Vagina (tissue), 2 donors: ENCODE measurements at places on chromosomes 16 and 17.
A peak's percentile ranks its signal among the peaks of the same experiment; 100 is the strongest.

DNA sequence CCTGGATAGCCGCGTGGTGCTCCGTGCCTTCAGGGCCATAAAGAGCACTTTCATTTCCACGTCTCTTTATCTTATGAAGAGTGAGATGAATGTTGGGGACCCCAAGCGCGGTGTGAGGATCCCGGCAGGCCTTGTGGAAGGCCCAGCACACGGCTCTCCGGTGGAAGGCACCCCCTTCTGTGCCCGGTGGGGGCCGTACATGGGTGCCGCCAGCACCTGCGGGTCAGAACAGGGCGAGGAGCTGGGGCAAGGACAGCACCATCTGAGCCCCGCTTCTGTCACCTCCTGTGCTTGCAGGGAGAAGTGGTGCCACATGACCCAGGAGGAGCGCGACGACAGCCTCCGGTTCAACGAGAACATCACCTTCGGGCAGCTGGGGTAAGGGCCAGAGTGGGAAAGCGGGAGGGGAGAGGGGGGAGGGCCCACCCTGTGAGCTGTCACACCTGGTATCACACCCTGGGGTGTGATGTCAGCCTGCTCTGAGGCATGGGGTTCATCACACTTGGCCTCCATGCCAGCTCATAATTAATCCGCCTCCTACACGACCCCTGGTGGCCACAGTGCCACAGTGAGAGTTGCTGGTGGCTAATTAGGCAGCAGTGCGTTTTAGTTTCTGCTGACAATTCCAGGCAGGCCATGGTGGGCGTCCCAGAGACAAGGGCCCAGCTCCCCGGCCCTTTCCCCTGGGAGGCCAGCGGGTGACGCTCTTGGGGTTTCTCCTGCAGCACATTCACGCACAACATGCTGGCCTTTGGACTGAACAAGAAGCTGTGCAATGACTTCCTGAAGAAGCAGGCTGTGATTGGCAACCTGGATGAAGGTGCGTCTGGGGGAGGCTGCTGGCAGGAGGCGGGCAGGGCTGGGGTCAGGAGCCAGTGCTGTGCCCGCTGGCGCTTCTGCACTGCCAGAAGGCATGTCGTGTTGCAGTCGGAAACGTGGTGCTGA lies 25.7 kb downstream of the CIBAR2 start:
- no peak for DNase-seq

GRCh38 chr16:1159973-1160772 lies 7.3 kb downstream of the CACNA1H start:
- no peak for DNase-seq

- no peak for DNase-seq
These were observed 7.9 kb downstream of the USP7 start for GRCh38 chr16:8955828-8956227.

DNA sequence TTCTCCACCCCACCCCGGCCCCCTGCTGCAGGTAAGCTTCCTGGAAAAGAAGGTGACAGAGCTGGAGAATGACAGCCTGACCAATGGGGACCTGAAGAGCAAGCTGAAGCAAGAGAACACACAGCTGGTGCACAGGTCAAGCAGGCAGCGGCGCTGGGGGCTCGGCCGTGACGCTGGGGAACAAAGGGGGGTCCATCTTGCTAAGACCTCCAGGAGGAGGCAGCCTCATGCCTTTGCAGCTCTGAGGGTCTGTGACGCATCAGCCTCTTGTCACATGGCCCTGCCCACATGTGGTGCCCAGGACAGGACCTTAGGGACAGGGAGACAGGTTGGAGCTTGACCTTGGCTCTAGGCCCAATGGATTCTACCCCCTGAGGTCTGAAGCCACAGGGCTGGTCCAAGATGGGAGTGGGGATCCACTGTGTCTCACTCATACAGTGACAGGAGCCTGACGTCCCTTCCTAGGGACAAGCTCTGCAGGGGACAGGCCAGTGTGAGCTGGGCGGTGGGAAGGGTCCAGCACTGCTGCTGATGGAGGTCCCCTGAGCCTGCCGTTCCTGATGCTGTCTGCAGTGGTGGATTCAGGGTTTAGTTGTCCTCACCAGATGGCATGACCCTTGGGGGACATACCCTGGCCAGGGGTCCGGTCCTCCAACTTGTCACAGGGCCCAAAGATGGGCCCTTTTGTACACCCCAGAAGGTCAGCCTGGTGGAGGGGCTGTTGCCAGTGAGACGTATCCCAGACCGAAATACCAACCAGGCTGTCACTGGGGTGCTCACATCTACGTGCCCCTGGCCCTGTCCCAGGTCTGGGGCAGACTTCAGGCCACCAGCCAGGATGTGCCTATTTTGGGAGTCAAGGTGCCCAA lies 132.6 kb downstream of the RAB11FIP4 start:
- no peak for DNase-seq

DNA sequence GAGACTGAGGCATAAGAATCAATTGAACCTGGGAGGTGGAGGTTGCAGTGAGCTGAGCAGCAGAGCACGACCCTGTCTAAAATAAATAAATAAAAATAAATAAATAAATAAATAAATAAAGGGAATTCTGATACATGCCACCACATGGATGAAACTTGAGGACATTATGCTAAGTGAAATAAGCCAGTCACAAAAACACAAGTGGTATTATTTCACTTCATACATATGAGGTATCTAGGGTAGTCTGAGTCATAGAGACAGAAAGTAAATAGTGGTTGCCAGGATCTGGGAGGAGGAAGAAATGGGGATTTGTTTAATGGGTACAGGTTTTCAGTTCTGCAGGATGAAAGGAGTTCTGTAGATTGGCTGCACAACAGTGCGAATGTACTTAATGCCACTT lies 16.3 kb downstream of the PIPOX start:
- DNase-seq = no peak

GRCh38 chr16:89910717-89911354 lies 7.8 kb upstream of the MC1R start:
- no peak for DNase-seq

DNA sequence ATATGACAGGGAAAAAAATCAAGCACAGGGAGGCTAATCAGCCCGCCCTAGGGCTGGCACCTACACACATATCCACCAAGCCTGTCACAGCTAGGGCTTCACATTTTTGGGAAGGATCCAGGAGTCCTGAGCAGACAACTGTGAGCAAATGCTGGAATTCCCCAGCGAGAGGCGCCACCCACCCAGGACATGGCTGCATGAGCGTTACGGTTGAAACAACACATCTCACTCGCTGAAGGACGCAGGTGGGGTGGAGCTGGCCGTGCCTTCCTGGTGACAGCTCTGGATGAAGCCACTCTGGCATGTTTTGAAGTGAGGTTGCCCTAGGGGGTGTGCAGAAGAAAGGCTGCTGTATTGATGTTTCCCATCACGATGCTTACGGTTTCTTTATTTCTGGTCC lies 315.1 kb upstream of the EEF2KMT start:
- DNase-seq = no peak

GRCh38 chr17:43812396-43813265 lies 20.3 kb downstream of the MPP3 start:
- peak; percentile 62 for DNase-seq

DNA sequence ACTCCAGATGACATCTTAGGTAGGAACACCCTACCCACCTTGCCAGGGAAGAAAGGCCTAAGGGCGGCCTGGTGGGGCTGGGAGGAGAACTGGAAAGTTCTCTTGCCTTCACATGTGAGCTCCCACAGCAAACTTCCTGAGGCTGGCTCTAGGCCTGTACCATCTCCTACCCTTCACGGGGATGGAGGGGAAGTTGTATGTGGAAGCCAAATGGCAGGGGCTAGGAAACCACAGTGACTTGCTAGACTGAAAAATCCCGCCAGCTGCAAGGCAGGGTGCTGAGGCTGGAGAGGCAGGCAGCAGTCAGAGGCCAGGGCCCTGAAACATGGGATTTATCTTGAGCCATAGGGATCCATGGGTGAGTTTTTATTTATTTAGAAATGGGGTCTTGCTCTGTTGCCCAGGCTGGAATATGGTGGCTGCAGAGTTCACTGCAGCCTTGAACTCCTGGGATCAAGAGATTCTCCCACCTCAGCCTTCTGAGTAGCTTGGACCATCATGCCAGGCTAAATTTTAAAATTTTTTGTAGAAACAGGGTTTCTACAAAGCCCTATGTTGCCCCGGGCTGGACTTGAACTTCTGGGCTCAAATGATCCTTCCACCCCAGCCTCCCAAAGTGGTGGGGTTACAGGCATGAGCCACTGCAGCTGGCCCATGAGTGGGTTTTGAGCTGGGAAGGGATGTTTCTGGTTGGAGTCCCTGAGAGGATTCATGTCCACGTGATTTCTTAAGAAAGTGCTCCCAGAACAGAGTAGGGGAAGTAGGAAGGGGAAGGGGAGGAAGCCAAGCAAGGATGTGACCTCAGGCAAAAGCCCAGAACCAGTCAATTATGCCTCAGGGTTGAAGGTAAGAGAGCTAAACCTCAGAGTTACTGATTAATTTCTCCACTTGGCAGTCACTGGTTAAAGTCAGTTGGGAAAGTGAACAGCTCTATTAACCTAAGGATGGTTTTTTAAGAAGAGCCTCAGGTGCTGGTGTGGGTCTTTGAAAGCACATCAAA lies 4.0 kb upstream of the KAT8 start:
- DNase-seq = no peak

DNA sequence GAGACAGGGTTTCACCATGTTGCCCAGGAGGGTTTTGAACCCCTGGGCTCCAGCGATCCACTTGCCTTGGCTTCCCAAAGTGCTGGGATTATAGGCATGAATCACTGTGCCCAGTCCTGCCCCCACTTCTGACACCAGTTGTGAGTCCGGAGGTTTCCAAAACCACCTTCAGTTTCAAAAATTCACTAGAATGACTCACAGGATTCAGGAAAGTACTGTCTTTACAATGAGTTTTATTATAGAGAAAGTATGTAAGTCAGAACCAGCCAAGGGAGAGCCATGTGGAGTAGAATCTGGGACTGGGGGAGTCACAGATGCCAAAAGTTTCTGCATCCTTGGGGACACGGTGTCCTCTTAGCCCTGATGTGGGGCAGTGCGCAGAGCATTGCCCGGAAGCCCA lies 55.1 kb downstream of the PLD6 start:
- DNase-seq = no peak

GRCh38 chr17:51088287-51088686 lies 32.4 kb downstream of the SPAG9 start:
- no peak for DNase-seq

GRCh38 chr16:1932050-1933028 lies 10.7 kb downstream of the MSRB1 start:
- no peak for DNase-seq

DNA sequence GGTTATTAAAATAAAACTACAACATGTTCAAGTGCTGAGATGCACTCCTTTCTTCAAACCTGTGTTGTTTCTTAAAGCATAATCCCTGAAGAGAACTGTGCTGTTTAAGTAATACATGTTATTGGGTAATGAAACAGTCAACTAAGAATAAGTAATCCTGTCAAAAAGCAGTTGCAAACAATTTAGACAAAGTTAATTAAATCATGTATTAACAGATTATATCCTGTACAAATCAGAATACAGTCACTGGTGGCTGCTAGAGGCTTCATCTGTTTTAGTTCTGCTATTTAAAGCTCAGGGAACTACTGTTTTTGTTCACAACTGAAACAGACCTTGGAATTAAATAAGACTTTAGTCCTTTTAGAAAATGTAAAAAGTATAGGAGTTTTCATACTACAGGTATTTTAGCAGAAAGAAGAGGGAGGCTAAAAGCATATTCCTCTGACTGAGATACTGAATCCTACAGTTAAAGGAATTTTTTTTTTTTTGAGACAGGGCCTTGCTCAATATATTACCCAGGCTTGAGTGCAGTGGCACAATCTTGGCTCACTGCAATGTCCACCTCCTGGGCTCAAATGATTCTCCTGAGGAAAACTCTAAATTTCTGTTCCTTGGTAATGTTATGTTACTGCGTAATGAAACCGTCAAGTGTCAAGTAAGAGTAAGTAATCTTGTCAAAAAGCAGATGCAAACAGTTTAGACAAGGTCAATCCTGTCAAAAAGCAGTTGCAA lies 27.3 kb upstream of the ITGA2B start:
- no peak for DNase-seq

GRCh38 chr17:69450918-69451317 lies 36.4 kb downstream of the MAP2K6 start:
- no peak for DNase-seq

DNA sequence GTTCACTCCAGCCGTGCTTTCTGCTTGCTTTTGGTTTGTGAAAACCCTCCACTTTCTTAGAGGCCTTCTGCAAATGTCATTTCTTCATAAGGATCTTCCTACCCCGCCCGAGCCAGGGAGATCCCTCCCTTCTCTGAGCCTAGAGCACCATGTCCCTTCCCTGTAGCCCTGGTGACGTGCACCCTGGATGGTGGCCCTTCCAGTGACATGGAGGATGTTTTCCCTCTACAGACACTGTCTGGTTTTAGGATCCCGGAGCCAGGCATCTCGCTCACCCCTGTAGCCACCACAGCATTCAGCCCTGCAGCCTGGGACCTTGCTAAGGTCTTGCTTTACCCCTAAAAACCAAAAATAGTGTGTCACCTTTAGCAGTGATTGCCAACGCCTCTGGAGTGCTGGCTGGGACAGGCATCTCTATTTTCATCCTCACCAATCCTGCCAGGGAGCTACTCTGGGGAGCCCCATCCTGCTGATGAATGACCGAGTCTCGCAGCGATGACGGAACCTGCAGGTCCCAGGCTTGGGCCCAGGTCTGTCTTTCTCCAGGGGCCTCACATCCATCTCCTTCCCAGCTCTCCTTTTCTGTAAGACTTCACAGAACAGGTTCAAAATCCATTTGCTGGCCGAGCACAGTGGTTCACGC lies 394.1 kb upstream of the TNRC6C start:
- DNase-seq = no peak

DNA sequence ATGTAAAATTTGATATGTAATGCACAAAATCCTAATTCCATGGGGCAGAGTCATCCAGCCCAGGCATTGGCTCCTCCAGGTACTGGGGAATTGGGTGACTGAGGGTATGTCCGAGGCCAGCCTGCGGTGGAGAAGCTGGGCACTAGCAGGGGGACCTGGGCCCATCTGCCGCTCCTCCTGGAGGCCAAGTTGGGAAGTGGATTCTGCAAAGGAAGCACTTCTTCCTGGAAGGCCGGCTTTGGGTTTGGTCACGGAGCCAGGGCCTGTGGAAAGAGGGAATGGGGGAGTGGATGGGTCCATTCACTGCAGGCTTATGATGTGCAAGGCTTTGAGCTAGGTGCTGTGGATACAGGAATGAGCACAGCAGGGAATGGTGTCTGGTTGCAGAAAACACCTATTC lies 85.8 kb downstream of the GNAO1 start:
- DNase-seq = no peak

DNA sequence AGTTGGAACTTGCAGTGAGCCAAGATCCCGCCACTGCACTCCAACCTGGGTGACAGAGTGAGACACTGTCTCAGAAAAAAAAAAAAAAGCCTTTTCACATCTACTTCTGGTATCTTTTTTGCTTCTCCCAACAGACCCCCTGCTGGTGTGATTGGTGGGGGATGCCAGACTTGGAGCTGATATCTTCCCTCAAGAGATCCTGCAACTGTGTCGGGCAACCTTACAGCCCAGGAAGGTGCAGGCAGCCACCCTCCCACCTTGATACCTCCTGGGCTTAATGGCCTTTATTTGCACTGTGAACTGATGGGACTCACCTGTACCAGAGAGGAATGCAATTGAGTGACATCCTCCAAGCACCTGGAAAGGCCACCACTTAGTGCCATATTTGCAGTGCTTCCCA lies 142.3 kb downstream of the RGS9 start:
- no peak for DNase-seq
